ENCODE measurements at places on chromosomes 7 and 10.
A peak's percentile ranks its signal among the peaks of the same experiment; 100 is the strongest.

DNA sequence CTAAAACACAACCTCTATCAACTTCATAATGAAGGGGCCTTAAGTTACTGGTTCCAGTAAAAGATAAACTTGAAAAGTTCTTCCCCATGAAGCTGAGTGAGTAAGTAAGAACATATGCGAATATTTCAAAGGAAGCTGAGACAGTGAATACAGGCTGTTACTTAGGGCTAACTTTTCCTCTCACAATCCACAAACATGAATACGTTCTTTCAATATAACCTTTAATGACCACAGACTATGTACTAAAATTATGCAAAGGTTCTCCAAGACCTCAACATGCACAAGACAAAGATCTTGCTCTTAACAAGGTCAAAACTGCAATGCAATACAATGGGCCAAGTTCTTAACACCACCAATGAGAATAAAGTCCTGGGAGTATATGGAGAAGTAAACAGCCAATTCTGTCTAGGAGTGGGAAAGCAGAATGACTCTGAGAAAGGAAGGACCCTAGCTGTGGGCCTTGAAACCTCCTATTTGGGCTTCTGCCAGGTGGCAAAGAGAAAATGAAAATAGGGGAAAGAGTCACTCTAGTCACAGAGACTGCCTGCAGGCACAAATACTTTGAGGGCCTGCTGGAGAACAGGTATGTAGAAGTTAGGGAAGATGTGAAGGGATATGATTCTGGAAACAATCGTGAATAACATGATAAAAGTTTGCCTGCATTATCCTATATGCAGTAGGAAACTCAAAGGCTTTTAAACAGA lies 43.7 kb downstream of the OSBPL3 start:
- no peak for DNase-seq

GRCh38 chr7:83827036-83827435 lies 178.1 kb upstream of the SEMA3E start:
- DNase-seq, result no peak

- no peak for DNase-seq
Observed at GRCh38 chr10:127349737-127350136, 153.3 kb upstream of the INSYN2A start.

DNA sequence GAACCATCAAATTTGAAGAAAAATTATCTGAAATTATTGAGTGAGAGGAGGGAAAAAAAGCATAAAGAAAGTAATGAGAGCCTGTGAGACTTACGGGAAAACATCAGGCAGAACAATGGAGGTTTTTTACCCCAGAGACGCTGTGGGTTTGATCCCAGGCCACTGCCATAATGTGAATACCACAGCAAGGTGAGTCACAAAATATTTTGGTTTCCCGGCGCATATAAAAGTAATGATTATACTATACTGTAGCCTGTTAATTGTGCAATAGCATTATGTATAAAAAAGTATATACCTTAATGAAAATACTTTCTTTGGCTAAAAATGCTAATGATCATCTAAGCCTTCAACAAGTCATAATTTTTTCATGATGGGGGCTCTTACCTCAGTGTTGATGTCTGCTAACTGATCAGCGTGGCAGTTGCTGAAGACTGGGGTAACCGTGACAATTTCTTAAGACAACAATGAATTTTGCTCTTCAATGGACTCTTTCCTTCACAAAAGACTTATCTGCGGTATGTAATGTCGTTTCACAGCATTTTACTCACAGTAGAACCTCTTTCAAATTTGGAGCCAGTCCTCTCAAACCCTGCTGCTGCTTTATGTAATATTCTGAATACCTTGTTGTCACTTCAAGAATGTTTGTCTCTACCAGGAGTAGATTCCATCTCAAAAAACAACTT lies 97.0 kb upstream of the FAM20C start:
- no peak for DNase-seq

GRCh38 chr10:130875897-130876472 lies 435.5 kb downstream of the TCERG1L start:
- DNase-seq, result no peak

DNA sequence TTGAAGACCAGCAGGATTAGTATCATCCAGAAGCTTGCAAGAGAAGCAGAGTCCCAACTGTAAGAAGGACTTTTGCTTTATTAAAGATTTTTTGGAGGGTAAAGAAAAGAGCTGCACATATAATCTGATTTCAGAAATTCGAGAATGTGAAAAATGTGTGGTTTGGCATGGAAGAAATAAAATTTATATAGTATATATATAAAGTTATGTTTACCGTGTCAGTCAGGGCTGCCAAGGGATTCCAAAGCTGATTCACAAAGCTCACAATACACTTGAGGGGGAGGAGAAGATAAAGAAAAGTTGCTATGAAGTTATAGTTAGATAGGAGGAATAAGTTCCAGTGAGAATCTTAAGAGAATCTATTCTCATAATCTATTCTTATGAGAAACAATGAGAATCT lies 231.8 kb upstream of the CACNA2D1 start:
- DNase-seq, result no peak

GRCh38 chr7:37683246-37684120 lies at the start of gene GPR141:
TSS of gene GPR141 (plus strand) at chr7:37683766. CDS start at chr7:37740394, 56,628 bp downstream.
- no peak for DNase-seq

DNA sequence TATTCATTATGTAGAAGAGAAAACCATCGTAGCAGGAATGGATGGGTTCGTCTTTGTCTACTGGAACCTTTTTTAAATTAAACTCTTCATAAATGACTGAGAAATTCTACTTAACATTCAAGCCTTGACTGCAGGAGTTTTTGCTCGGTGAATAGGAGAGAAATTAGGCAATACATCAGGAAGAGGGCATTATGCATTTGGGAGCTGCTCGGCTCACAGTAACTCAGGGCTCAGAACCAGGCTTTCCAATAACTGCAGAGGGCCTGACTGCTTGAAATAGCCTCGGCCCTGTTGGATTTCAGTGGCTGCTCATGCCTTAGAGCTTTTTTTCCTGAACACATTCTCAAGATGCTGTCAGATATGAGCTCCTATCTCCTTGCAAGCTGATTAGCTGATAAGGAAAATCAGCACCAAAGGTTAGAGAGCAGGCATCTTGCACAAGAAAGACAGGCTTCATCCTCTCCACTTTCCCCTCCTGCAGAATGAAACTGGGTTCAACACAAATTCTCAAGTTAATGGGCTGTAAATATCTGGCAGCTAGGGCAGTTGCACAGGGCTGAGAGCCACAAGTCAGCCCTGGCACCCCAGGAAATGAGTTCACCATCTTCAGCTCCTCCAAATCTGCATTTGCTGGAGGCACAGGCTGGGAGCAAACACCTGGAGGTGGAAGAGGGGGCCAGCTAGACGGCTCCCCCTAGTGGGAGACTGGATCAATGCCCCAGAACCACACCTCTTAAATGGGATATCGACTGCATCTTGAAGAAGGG lies 24.3 kb downstream of the TECTB start:
- peak; percentile 60 for DNase-seq

GRCh38 chr10:130020651-130021382 lies 56.7 kb upstream of the EBF3 start:
- no peak for DNase-seq

DNA sequence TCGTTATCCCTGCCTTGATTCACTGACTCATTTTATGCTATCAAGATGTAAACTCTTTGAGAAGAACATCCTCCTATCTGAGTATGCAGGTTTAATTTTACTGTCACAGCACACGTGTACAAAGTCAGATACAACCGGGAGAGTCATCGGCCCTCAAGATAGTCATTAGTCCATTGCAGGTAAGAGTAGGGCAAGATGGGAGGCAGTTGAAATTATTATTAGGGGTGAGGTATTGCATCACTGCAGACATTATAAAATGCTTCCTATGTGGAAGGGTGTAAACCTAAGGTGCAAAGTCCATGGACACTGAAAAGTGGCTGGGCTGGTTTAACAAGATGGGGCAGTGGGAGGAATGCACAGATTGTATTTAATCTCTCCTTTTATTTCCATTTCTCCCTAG lies 113.7 kb downstream of the ARL4A start:
- peak; percentile 86 for DNase-seq

DNA sequence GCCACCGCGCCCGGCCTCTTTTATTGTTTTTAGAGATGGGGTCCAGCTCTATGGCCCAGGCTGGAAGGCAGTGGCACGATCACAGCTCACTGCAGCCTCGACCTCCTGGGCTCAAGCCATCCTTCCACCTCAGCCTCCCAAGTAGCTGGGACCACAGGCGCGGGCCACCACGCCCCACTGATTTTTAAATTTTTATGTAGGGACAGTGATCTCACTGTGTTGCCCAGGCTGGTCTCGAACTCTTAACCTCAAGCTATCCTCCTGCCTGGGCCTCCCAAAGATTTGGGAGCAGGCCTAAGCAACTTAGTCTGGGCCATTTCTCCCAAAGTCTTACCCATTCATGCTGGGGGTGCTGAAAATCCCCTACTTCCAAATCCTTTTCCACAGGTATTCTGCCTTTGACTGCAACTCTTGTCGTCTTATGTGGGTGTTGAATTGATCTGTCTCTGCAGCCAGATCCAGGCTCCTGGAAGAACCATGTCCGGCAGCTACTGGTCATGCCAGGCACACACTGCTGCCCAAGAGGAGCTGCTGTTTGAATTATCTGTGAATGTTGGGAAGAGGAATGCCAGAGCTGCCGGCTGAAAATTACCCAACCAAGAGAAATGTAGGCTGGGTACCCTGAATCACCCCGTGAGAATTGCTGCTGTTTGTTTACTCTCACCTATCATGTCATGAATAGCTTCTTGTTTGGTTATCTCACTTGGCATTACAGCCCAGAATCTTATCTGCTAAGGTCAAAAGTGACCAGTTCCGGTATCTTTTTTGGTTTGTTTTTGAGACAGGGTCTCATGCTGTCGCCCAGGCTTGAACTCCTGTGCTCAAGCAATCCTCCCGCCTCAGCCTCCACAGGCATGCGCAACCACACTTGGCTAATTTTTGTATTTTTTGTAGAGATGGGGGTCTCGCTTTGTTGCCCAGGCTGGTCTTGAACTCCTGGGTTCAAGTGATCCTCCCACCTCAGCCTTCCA lies 1.1 kb downstream of the ZDHHC4 start:
- peak; percentile 34 for DNase-seq

- no peak for DNase-seq
Observed at GRCh38 chr10:114624951-114625780, 32.9 kb downstream of the ABLIM1 start.

GRCh38 chr7:1030444-1031070 lies 13.8 kb upstream of the GPR146 start:
- DNase-seq, result peak; percentile 48

GRCh38 chr10:59037506-59037905 lies 138.9 kb upstream of the PHYHIPL start:
- no peak for DNase-seq

Measured in mucosa of descending colon (tissue), 3 donors.